ENCODE measurements at places on chromosomes 11 and 22.

DNA sequence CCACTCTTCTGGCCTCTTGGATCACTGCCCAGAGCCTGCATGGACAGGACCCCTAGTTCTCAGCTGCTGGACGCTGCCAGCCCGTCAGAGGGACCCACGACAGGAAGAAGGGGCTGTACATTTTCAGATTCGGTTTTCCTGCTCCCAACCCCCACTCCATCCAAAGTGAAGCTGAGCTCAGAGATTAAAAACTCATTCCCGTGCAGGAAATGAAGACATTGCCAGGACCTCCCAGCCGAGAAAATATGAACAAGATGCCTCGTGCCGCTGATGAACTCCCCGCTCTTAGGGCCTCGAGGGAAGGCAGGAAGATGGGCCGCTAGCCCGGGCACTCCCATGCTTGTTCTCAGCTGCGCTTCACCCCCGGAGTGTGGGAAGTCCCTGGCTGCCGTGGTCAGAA lies 36.1 kb downstream of the RPUSD4 start:
- peak; percentile 79 for DNase-seq

GRCh38 chr22:48744283-48744641 lies 1083.4 kb downstream of the BRD1 start:
- peak; percentile 52 for DNase-seq

DNA sequence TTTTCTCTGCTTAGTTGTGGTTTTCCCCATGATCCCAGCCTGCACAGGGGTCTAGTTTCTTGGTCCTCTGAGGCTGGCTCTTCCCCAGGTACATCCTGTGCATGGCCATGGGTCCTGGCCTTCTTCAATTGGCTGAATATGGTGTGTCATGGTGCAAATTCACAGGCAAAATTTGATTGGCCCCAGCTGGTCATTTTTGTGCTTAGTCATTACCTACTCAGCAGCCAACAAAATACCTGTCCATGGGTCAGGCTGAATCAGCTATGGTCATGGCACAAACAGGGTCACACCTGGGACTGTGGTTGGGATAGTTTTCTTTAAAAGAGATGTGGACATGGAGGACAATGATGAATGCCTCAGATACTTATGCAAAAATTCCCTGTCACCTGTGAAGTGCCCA lies 85.7 kb downstream of the CSNK2A3 start:
- DNase-seq, result no peak

- no peak for DNase-seq
These were observed 42.4 kb downstream of the GLYATL2 start for GRCh38 chr11:58801974-58802545.

GRCh38 chr11:118870396-118871343 lies 13.0 kb upstream of the CXCR5 start:
- DNase-seq, result no peak

GRCh38 chr22:49765091-49765771 lies 62.4 kb downstream of the BRD1 start:
- DNase-seq, result peak; percentile 53

DNA sequence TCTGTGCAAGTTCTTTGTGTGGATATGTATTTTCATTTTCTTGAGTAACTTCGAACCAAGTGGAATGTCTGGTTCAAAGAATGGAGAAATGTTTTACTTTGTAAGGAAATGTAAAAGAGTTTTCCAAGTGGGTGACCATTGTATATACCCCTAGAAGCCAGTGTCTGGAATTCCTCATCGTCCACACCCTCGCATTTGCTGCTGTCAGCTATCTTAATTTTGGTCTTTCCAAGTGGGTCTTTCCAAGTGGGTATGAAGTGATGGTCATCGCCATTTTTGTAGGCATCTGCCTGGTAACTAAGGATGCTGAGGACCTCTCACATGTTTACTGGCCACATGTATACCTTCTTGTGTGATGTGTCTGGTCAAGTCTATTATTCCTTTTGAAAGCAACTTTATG lies 547.5 kb downstream of the TBC1D22A start:
- no peak for DNase-seq

DNA sequence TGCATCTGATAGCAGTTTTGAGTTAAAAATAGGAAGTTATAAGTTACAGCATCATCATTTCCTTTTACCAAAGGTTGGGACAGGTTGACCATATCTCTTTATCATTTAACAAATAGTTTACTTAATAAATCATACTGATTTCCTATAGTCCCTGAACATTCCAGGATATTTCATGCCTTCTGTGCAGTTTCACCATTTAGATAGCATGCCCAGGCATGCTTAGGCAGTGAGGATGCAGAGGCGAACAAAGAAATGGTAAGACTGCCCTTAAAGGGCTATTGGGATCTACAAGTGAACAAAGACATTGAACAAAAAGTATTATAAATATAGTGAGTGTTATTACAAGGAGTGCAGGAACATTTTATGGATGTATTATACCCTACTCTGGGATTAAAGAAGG lies 96.4 kb downstream of the PRMT3 start:
- no peak for DNase-seq

GRCh38 chr22:11627798-11628650 lies 3900.0 kb upstream of the OR11H1 start:
- DNase-seq, result no peak

- DNase-seq, result no peak
These were observed 24.0 kb downstream of the RAB30 start for GRCh38 chr11:83047515-83048225.

GRCh38 chr11:112289588-112290492 lies 29.2 kb upstream of the PLET1 start:
- peak; percentile 90 for DNase-seq

- DNase-seq, result no peak
These were observed 41.4 kb upstream of the PCF11 start for GRCh38 chr11:83115551-83115950.

GRCh38 chr22:25032066-25032465 lies 79.5 kb downstream of the KIAA1671 start:
- no peak for DNase-seq

GRCh38 chr11:124012697-124013096 lies at the start of gene OR10G4:
Gene OR10G4, plus strand, starts transcription at chr11:124012997. Its CDS starts 2,578 bp downstream, at chr11:124015575.
- DNase-seq, result no peak

GRCh38 chr11:19311308-19312030 lies 70.7 kb upstream of the E2F8 start:
- DNase-seq, result peak; percentile 87

- no peak for DNase-seq
These were observed 33.5 kb downstream of the GAB4 start for GRCh38 chr22:16974298-16975084.

DNA sequence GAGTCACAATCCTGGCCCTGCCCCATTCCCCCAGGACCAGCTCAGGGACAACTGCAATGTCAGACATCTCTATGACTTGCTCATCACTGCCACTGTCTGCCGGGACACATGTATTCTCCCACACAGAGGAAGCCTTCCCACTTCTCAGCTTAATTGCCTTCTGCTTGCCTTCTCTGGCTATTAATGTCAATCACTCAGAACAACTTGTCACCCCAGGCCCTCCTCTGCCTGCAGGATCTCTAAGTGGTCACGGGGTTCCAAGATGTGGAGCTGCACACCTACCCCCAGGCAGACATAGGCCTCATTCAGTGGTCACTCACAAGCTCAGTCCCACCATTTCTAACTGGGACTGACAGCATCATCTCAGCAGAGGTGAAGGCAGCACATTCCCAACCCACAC lies 15.1 kb downstream of the PLEKHA7 start:
- no peak for DNase-seq

GRCh38 chr11:122922893-122923292 lies 40.3 kb downstream of the JHY start:
- no peak for DNase-seq

DNA sequence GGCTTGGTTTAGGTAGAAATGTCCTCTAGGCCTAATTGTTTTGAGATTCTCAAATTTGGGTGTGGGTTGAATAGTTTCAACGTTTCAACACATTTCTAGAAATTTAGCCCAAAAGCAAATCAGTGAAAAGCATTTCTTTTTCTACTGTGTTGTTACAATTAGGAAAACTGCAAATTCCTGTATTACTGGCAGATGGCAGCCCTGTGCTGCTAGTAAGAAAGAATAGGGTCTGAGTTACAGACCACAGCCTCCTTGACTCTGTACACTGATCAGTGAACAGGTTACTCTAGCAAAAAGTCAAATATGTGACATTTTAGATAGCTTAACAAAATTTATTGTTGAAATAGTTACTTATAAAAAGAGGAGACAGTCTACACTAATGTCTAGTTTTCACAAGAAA lies 703.0 kb downstream of the JRKL start:
- DNase-seq, result no peak

DNA sequence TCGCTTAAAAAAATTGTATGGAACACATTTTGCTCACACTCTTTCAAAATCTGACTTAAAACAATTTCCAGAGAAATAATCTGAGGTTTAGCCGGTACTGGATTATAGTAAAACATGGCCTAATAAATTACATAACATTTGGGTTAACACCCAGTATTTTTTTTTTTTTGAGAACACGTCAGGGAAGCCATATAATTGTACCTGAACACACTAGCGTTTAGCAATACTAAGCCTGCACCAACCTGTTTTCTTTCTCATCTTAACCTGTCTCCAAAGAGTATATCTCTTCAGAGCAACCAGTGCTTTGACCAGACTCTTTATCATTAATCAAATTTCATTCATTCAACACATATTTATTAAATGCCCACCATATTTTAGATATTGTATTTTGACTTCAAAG lies 2.0 kb upstream of the POGLUT3 start:
- DNase-seq, result no peak

- DNase-seq, result no peak
These were observed at the start of gene CHST1 for GRCh38 chr11:45665206-45665932. Gene CHST1, minus strand, starts transcription at chr11:45665622. Its CDS starts 14,699 bp downstream, at chr11:45650923.

DNA sequence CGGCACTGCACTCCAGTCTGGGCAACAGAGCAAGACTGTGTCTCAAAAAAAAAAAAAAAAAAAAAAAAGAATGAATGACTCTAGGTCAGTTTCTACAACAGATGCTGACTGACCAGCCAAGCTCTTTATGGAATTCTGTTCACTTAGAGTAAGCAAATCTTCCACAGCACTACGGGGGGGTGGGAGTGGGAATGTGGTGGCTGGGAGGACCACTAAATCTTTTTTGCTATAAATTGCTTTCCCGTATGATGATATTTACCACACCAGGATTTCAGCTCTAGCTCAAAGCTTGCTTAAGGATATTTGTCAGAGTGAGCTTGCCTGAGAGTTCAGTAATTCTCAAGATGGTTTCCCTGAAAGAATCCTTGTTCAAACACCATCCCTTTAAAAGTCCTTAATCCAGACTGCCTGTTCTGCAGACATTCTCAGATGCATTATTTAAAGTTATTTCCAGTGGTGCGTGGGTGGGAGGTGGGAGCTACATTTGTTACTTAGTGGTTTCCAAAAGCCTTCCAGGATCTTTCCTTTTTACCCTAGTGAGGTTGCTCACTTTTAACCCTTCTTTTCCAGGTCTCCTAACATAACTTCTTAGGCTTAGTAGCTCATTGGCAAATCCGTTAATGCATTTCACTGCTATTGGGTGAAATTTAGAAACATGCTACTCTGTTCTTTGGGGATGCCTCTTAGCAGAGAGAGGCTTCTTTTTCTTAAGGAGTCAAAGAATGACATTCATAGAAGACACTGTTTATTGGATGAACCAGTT lies 65.9 kb downstream of the UBASH3B start:
- no peak for DNase-seq

DNA sequence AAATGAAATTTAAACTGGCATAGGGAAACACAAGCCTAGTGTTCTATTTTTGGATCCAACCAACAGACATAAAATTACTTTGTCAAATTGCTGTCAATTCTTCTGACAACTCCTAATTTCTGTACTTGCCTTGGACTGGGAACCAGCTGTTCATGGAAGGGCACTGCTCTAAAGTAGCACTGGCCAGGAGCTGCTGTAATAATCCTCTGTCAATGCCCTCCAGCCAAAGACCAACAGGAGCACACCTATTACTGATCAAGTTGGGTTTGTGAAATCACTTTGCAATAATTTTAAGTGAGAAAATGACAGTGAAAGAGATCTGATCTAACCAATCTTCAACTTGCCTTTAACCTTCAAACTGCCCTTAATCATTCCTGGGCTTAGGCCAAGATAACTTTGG lies 18.9 kb upstream of the TMEM123 start:
- no peak for DNase-seq

GRCh38 chr22:45328822-45329529 lies 19.2 kb downstream of the FAM118A start:
- DNase-seq, result no peak

DNA sequence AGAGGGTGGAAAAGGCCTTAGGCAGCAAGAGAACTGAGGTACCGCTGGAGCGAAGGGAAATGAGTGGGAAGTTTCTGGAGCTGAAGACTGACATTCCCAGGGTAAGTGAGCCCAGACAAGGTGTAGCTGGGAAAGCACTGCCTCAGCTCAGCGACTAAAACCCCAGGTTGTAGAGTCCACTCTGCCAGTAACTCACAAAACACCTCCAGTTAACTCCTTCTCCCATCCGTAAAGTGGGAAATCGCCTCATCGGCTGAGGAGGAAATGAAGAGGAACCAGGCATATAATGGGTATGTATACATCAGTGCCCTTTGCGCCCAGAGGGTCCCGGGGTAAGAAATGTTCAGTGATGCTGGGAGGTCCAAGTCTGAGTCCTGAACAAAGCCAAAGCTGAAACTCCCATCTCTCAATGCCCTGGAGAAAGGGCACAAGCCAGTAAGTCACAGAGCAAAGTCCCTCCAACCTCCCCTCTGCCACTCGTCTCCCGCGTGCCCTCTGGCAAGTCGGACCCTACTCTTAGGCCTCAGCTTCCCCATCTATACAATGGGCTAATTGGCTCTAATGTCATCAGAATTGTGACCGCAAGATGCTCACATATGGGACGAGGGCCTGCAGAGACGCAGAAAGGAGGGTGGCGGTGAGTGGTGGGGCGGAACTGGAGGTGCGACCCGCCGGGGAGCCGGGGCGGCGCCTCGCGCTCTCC lies 588 bp downstream of the VPS37C start:
- peak; percentile 38 for DNase-seq

DNA sequence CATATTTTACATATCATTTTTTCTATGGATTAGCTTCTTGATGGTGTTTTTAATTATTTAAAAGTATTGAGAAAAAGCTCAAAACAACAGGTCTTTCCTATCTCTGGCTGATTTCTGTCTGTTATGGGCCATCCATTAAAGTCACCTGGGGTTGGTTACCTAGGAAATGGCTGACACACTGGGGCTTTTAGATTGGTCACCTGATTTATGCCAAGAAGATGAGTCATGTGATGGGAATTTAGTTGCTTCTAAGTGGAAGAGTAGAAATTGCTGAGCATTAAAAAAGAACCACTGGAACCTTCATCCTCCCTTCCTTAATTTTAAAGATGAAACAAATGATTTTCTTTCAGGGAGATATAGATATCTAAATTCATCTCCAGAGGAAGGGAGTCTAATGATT lies 48.8 kb upstream of the LARGE1 start:
- no peak for DNase-seq

DNA sequence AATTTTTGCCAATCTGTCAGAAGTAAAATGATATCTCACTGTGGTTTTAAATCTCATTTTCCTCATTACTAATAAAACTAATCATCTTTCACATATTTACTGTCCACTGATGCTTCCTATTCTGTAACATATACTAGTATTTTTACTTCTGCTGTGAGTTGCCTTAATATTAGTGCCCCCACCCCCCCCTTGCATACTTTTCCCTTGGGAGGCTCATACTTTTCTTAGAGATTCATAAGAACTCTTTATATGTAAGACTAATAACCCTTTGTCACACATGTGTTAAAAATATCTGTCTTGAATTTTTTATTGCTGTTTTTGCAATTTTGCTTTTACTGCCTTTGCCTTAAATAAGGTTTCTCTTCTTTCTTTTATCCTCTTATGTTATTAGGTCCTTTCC lies 87.2 kb downstream of the PHF21A start:
- no peak for DNase-seq

Data from sciatic nerve (tissue), 2 donors.